ENCODE measurements at places on chromosomes 5 and 9. TPM values are rescaled to one million over a fixed set of nuclear protein-coding genes. Genes with fewer than 3 reads are reported as not detected.

C5orf63 gene
- total RNA-seq, result 7.5 TPM

SLCO4C1 gene
- total RNA-seq, result 29.5 TPM

ZNF169 gene
- total RNA-seq, result 6.1 TPM

DNA sequence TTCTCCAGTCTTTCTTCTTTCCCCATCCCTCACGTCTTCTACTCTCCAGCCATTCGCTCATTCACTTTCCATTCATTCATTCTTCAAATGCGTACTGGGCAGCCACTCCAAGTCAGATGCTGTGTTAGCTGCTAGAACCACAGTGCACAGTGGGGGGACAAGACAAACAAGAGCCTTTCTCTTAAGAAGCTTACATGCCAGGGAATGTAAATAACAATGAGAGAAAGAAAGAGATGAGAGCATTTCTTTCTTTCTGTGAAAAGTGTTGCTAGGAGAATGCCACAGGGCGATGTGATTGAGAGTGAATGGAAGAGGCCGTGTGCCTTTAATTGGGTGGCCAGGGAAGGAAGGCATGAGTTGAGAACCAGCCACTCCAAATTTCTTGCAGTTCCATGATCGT, 46.3 kb upstream of the SMIM23 start:
- peaks cover 14% of the 10 kb centered on the region for H3K4me1 ChIP-seq
- no peak for DNase-seq
- H3K27ac ChIP-seq, result no peak overlapping the region
- H3K36me3 ChIP-seq, result no peaks in the 10 kb centered on the region
- no peak overlapping the region for H3K4me3 ChIP-seq
- no peaks in the 10 kb centered on the region for H3K27me3 ChIP-seq

DNA sequence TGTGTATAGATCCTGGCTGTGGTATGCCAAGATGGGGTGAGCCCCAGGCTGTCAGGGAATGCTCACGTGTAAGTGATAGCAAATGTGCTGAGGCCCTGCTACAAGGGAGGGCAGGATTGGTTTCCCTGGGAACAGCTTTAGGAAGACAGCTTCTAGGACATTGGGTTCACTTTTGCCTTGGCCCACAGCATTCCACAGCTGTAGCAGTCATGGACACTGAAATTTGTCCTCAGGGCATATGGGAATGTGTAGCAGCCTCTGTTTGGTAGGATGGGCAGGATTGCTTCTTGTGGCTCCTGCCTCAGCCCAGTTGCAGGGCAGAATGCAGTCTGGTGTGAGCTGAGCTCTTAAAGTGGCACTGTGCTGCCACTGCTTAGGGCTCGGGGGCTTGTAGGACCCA, 1061.7 kb upstream of the WWC1 start:
- no peak overlapping the region for H3K4me3 ChIP-seq
- no peaks in the 10 kb centered on the region for H3K36me3 ChIP-seq
- no peaks in the 10 kb centered on the region for H3K4me1 ChIP-seq

- H3K27ac ChIP-seq, result peak overlapping the region; percentile 79
- no peaks in the 10 kb centered on the region for H3K27me3 ChIP-seq
- peaks cover 38% of the 10 kb centered on the region for H3K4me1 ChIP-seq
- no peak for DNase-seq
Measured at GRCh38 chr9:114806526-114806900, 674 bp upstream of the TNFSF15 start.

GRCh38 chr5:107337281-107337680, 333.5 kb downstream of the EFNA5 start:
- no peak overlapping the region for H3K4me3 ChIP-seq
- no peak for DNase-seq
- H3K4me1 ChIP-seq, result no peaks in the 10 kb centered on the region
- no peaks in the 10 kb centered on the region for H3K36me3 ChIP-seq
- no peaks in the 10 kb centered on the region for H3K27me3 ChIP-seq

DNA sequence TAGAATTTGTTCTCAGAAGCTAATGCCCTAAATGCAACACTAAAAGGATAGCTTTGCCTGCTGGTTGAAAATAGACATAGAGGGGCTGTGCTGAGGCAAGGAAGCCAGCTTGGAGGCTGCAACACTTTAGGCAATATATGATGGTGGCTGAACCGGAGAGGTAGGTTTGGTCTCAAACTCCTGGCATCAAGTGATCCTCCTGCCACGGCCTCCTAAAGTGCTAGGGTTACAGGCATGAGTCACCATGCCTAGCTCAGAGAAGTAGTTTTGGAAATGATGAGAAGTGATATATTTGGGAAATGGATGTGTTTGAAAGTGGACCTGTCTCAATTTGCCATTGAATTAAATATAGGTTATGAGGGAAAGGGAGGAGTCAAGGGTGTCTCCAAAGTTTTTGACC, 10.0 kb downstream of the DUSP1 start:
- H3K4me1 ChIP-seq, result peaks cover 20% of the 10 kb centered on the region
- no peak for DNase-seq
- H3K27ac ChIP-seq, result no peak overlapping the region
- no peaks in the 10 kb centered on the region for H3K36me3 ChIP-seq
- H3K27me3 ChIP-seq, result no peaks in the 10 kb centered on the region
- H3K4me3 ChIP-seq, result no peak overlapping the region

- H3K4me1 ChIP-seq, result peaks cover 5% of the 10 kb centered on the region
- H3K4me3 ChIP-seq, result no peak overlapping the region
- DNase-seq, result no peak
Measured at GRCh38 chr5:80662108-80662507, 7.3 kb upstream of the DHFR start.

GRCh38 chr9:115369322-115369957, 251.5 kb upstream of the TNC start:
- peaks cover 5% of the 10 kb centered on the region for H3K4me1 ChIP-seq
- H3K27me3 ChIP-seq, result no peaks in the 10 kb centered on the region
- no peak overlapping the region for H3K27ac ChIP-seq

GRCh38 chr5:66426259-66427138, 169.7 kb upstream of the MAST4 start:
- H3K4me3 ChIP-seq, result no peak overlapping the region
- H3K27ac ChIP-seq, result no peak overlapping the region
- DNase-seq, result no peak
- H3K4me1 ChIP-seq, result no peaks in the 10 kb centered on the region
- no peaks in the 10 kb centered on the region for H3K36me3 ChIP-seq
- H3K27me3 ChIP-seq, result no peaks in the 10 kb centered on the region

DNA sequence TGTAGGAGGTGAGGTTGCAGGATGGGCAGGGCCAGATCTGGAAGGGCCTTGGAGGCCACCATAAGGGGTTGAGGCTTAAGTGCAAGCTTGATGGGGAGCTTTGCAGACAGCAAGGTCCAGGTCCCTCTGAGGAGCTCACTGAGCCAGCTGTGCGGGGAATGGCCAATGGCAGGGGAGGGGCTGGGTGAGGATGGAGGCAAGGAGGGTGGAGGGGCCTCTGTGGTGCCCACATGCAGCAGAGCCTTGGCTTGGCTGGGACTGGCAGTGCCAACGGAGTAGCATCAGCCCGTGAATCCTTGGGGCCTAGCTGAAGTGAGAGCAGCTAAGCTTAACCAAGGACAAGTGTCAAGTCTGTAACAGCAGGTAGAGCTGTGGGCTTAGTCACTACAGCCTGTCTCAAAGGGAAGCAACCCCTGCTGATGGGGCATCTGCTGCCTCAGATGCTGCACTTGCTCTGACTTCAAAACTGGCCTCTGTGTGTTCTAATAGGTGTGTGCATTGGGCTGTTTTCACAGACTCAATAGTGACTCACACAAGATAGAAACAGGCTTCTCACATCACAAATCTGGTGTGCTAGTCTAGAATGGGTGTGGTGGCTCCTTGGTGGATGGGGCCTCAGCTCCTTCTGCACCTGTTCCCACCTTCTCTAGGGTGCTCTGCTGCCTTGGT, 16.3 kb downstream of the GALNT12 start:
- no peak overlapping the region for H3K27ac ChIP-seq
- H3K27me3 ChIP-seq, result no peaks in the 10 kb centered on the region
- peaks cover 5% of the 10 kb centered on the region for H3K36me3 ChIP-seq
- no peak overlapping the region for H3K4me3 ChIP-seq
- DNase-seq, result no peak

DNA sequence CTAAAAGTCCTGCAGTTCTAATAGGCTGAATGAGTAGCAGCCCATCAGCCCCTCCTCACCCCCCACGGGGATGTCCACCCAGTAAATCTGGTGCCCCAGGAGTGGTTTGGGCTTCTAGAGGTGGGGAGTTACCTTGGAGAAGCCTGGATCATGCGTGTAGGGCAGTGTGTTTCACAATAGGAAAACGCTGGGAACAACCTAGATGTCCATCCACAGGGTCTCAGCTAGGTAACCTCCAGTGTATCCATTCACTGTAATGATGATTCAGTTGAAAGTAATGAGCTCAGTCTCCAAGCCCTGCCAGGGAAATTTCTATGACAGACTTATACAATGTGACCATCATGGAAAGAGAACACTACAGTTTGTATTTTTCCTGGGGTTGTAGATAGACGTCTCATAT, 51.8 kb downstream of the NDST1 start:
- peaks cover 24% of the 10 kb centered on the region for H3K36me3 ChIP-seq
- H3K27me3 ChIP-seq, result no peaks in the 10 kb centered on the region
- DNase-seq, result no peak

- no peak overlapping the region for H3K27ac ChIP-seq
- no peaks in the 10 kb centered on the region for H3K36me3 ChIP-seq
- H3K4me1 ChIP-seq, result no peaks in the 10 kb centered on the region
- DNase-seq, result no peak
- H3K27me3 ChIP-seq, result no peaks in the 10 kb centered on the region
Measured at GRCh38 chr5:64838376-64838775, 69.6 kb downstream of the CWC27 start.

Measured in lower lobe of right lung (tissue), 2 donors.